ENCODE measurements at places on chromosomes 2 and 18.

DNA sequence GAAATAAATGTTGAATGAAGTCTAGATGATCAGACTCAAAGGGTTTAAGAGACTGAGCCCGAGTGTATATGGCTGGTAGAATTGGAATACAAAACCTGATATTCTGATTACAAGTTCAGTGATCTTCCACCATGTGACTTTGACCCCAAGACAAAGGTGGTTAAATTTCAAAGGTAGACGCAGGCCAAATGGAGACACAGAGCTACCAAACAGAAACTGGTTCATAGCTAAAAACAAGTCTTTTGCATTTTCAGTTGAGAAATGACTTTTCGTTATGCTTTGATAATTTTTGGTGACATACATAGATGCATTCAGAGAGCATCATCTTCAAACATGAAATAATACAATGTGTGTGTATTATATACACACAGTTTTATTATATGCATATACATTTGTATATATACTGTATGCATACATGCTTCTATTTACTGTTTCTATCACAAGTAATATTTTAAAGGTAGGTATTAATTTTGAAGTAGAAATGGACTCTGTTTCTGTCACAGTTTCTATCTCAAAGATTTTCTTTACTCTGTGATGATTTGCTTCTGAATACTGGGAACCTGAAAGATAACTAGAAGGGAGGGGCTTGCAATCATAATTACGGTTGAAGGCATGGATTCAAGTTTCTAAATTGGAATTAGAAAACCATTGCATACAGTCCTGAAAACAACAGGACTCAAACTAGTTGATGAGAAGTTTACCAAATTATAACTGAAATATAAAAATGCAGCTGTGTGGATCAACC lies 142.3 kb downstream of the ABCA12 start:
- no peak for DNase-seq

GRCh38 chr2:239316562-239317465 lies 84.0 kb downstream of the HDAC4 start:
- no peak for DNase-seq

DNA sequence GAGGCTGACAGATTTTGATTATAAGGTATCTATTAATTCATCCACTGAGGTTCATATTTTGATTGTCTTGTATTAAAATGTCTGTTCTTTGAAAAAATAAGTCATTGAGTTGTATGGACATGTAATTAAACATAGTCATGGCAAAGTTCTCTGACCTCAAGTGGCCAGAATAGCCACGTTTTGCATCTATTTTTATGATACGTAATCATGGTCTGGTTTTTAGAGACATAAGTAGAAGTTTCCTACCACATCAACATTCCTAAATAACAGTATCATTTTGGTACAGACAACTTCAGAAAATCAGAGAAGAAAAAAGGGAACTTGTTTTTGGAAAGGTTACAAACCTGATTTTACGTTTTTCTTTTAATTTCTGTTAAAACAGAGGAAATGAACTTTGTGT lies 47.6 kb downstream of the COL5A2 start:
- no peak for DNase-seq

DNA sequence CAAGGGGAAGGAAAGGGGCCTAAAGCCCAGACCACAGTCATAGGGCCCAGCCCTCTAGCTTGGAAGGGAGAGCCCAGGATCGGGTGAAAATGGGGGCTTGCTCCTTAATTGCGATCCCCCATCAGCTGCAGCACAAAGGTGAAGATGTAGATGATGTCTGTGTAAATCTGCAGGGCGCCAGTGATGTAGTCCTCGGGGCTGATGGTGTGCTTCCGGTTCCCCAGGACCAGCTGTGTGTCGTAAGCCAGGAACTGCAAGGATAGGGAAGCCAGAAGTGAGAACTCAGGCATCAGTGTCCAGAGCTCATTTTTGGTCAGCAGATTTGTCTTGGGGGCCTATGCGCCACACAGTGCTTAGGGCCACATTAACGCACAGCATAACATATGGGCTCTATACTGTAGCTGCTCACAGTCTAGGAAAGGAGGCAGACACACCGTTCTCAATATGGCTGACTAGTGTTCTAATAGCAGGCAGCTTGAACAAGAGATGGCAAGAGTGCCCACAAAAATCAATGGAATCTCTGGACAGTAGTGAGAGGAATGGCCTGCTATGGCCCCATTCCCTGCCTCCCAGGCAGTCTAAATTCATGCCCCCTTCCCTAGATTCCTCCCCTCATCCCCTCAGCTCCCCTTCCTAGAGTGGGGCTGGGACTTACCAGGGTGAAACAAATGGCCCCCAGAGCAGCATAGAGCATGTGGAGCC lies 5.2 kb downstream of the PNKD start:
- no peak for DNase-seq

GRCh38 chr18:49073437-49073836 lies 122.7 kb upstream of the SMAD7 start:
- DNase-seq = no peak

DNA sequence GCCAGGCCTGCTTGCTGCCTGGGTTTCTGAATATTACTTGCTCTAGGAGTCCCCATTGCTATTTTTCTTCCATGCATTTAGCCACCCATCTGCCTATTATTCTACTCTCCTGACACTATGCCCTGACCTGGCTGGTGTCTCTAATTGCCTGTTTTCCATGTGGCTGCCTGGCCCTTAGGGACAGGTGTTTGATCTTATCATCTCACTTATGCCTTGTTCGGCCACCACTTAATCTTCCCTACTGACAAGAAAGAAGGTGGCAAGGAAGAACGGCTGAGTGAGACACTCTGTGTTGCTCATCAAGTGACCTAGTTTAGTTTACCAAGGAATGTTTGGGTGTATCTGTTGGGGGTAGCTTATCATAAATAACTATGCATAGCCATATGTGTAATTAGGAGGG lies 50.4 kb upstream of the RAPH1 start:
- DNase-seq = no peak
